ENCODE measurements at places on chromosomes 2 and 18.

DNA sequence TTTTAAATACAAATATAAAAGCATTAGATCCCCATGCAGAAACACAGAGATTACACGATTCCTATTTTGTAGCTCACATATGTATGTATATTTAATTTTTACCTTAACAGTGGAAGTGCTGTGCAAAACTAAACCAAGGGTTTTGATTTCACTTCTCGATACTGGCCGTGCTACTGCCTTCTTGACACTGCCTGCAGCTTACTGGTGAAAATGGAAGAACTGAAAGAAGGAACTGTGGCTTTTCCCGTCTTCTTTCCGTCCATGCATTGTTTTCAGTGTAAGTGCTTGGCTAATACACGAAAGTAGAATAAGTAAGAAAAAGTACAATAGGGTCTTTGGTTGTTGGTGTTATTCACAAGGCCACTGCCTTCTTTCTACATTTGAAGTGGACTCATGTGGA is 129.5 kb downstream of the NDUFA10 start:
- no peak for DNase-seq

DNA sequence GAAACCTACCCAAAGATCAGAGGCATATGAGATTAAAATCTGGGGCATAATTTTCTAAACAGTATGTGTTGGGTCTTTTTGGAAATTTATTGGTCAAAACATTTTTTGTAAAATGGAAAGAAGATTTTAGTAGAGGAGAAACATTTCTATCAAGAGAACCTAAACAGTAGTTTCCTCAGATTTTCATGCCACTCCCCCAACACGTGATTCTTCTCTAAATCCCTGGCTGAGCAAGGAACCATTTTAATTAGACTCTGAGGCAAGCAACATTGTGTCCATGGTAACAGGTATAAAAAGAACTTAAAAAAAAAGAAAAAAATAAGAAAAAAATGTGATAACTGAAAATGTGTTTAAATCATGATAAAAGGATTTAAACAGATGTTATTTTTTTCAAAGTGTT is 1105.2 kb upstream of the ZEB2 start:
- DNase-seq, result no peak

- peak; percentile 63 for DNase-seq
Measured at GRCh38 chr2:112481050-112481527, 867 bp upstream of the TTL start.

DNA sequence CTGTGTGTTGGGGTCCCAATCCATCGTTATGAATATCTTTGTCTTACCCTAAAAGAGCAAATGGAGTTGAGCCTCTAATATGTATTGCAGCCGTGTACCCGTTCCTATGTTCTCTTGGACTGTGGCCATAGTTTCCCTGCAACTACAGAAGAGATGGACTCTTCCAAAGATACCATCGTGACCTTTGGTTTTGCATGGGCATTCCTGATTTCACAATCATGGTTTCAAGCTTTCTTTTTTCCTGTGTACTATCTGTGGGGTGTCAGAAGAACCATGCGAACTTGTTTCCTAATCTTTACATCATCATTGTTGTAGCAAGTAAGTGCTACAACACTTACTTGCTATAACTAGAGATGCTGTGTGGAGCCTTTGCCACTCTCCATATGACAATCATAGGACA is 1295.7 kb downstream of the DPP10 start:
- DNase-seq, result no peak

- DNase-seq, result no peak
Measured at GRCh38 chr2:57543211-57543610, 503.4 kb upstream of the VRK2 start.

GRCh38 chr2:6181525-6181924 is 489.3 kb downstream of the SOX11 start:
- no peak for DNase-seq

GRCh38 chr2:61693744-61694143 is 155.6 kb upstream of the XPO1 start:
- no peak for DNase-seq

- no peak for DNase-seq
Measured at GRCh38 chr2:172586245-172586891, 30.5 kb downstream of the PDK1 start.

DNA sequence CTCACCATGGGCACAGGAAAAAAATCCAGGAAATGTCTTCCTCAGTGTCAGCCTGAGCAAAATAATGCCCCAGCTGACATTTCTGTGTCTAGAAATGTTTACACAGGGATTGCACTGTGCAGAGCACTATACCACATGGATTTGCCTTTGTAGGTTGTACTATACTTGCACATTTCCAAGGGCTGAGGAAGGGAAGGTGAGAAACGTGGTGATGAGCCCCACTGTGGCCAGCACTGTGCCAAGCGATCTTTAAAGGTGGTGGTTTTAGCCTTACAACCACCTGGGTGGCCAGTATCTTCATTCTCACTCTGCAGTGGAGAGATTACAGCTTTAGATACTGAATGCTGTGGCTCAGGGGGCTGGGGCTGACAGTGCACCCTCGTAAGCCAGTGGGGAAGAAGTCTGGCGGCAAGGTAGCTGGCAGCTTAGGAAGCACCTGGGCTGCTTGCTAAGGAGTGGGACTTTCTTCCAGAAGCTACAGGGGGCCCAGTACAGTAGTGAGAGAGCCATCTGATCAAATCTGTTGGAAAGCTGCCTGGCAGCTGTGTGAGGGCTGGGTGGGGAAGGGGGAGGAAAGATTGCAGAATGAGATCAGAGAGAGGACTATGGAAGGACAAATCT is 81.4 kb upstream of the MSH2 start:
- DNase-seq, result no peak

DNA sequence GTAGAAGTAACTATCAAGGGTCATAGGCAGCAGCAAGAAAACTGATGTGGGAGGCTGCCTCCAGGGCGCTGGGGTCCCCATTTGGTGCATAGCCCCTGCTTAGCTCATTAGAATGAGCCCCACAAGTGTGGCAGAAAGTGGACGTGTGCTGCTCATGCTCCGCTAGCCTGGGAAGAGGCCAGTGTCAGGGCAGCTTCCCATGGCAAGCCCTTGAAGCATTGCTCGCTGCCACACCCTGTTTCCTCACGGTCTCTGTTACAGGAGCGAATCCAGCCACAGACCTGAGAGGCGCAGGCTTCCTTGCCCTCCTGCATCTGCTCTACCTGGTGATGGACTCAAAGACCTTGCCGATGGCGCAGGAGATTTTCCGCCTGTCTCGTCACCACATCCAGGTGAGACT is 22.5 kb downstream of the ELMOD3 start:
- no peak for DNase-seq

GRCh38 chr2:136874258-136874657 is 108.9 kb downstream of the THSD7B start:
- DNase-seq, result no peak

GRCh38 chr2:239309398-239310245 is 91.2 kb downstream of the HDAC4 start:
- no peak for DNase-seq

GRCh38 chr2:240155745-240156390 is 15.4 kb upstream of the OTOS start:
- no peak for DNase-seq

DNA sequence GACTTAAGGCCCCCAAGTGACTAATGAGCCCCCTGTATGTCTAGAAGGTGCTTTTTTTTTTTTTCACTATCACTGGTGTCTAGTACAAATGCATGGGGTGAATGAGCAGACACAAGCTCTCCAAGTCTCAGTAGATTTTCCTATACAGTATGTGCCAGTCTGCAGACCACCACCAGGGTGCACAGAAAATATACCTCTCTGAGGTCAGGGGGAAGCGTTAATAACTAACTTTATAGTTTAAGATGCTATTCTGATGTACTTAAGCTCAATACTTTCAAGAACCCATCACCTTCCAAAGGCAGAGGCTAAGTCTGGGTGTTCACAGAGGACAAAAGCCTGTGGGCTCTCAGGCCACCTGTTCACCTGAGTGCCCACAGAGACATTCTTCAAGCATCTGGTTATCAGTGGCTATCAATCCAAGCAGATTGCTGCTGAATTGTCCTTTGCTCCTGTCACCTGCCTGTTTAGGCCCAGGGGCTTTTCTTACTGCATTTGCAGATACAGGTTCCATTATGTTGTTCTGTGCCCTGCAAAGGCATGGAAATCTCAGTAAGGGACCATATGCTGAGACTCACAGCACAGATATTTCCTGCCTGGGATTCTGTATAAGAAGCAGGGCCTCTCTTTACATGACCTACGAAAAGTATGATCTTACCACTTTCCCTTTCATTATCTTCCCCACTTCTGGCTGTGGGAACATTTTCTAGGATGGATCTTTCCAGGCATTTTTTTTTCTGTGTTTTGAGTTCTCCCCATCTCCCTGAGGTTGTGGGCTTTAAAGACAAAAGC is 534.6 kb downstream of the TNS1 start:
- DNase-seq, result no peak

- DNase-seq, result peak; percentile 66
Measured at GRCh38 chr2:80073134-80073561, 231.4 kb downstream of the LRRTM1 start.

Measured in NCI-H1930 (cell line).